ENCODE measurements at places on chromosomes 13 and 19.

GRCh38 chr13:40598569-40598968 lies 67.9 kb downstream of the FOXO1 start:
- no peak for DNase-seq

DNA sequence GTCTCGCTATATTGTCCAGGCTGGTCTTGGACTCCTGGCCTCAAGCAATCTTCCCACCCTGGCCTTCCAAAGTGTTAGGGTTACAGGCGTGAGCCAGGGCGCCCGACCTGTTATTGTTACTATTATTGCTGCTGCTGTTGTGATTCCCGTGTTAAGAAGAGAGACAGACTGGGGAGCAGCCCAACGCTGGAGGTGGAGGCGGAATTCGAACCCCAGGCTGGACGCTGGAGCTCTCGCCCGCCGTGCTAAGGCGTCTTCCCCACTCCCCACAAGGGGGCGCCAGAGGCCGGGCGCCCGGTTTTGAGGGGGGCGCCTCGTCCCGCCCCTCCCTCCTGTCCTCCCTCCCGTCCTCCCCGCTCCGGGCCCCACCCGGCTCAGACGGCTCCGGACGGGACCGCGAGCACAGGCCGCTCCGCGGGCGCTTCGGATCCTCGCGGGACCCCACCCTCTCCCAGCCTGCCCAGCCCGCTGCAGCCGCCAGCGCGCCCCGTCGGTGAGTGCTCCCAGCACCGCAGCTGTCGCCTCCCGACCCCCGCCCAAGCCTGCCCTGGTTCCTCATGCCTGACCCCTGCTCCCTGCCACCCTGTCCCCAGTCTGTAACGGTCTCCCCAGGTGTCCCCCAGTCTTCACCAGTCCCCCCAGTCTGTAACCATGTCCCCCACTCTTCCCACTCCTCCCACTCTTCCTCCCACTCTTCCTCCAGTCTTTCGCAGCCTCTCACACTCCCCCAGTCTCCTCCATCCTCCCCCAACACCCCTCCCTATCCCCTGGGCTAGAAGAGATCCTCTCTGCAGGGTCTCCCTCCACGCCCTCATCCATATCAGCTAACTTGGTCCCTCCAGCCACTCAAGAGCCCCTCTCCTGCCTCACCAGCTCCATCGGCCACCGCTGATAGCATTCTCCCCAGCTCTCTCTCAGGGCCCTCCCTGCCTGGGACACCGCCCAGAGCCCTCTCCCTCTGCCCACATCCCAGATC lies at the start of gene EHD2:
EHD2 (plus strand) TSS at position 377 of the 976 bp plus-strand sequence. CDS start 3,191 bp downstream, outside the sequence.
- DNase-seq = peak; percentile 77

DNA sequence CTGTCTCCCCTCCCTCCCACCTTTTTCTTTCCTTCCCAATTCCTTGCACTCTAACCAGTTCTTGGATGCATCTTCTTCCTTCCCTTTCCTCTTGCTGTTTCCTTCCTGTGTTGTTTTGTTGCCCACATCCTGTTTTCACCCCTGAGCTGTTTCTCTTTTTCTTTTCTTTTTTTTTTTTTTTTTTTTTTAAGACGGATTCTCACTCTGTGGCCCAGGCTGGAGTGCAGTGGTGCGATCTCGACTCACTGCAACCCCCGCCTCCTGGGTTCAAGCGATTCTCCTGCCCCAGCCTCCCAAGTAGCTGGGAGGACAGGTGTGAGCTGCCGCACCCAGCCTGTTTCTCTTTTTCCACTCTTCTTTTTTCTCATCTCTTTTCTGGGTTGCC lies 6.9 kb downstream of the MYADM start:
- DNase-seq = no peak

- peak; percentile 91 for DNase-seq
These were observed 6.7 kb upstream of the ERFL start for GRCh38 chr19:41934849-41935374.

GRCh38 chr13:21745307-21745706 lies 74.4 kb downstream of the FGF9 start:
- DNase-seq = no peak

- DNase-seq = no peak
These were observed 92.9 kb downstream of the SOX1 start for GRCh38 chr13:112159575-112160547.

DNA sequence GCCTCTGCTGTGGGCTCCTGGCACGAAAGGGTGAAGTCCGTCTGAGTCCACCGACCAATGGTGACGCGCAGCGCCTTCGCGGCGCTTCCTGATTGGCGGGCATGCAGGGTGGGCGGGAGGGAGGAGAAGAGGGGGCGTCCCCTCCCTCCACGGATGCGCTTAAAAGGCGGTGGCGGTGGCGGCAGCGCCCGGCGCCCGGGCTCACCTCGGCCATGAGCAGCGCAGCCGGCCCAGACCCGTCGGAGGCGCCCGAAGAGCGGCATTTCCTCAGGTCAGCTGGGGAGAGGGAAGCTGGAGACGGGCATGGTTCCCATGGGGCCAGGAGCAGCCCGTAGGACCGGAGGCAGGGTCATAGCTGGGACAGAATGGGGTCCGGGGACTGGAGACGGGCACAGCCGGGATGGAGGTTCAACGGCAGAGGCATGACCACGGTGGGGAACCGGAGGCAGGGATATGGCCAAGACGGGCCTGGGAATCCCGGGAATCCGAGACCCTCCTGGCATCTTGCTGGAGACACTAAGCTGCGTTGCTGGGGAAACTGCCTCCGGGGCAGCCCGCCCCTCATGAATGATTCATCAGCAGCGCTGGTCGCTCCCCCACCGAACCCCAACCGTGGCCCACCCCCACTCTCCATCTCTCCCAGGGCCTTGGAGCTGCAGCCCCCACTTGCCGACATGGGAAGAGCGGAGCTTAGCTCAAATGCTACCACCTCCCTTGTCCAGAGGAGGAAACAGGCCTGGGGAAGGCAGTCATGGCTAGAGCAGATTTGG lies at the start of gene YJEFN3:
YJEFN3 (plus strand) TSS at position 191 of the 770 bp plus-strand sequence; CDS start at position 213, 22 bp downstream.
- DNase-seq = no peak

DNA sequence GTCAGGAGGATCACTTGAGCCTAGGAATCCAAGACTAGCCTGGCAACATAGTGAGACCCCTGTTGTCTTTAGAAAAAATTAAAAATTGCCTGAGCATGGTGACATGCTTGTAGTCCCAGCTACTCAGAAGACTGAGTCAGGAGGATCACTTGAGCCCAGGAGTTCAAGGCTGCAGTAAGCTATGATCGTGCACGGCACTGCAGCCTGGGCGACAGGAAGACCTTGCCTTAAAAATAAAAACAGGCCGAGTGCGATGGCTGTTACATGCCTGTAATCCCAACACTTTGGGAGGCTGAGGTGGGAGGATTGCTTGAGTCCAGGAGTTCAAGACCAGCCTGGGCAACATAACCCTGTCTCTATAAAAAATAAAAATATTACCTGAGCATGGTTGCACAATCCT lies 5.4 kb downstream of the HNRNPUL1 start:
- no peak for DNase-seq

- peak; percentile 80 for DNase-seq
These were observed 3.8 kb downstream of the PDE4A start for GRCh38 chr19:10424011-10424637.

DNA sequence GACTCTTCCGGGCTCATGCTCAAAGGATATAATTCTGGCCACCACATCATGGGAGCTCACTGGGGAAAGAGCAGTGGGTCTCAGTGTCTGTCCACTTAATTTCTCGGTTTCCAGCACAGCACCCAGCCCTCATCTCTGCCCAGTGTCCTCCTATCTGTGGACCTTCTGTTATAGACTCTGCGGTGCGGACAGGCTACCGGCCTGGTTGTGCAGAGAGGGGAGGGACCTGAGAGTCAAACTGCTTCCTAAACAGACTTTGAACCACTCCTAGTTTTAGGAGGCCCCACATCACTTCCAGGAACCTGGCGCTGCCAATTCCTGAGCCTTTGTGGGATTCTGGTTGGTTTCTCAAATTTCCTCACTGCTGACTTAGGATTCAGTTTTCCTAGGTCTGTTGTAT lies 59.8 kb upstream of the MED4 start:
- no peak for DNase-seq

GRCh38 chr19:32976223-32976805 lies 4.3 kb downstream of the FAAP24 start:
- DNase-seq = peak; percentile 77

- no peak for DNase-seq
These were observed 352.4 kb downstream of the SPRY2 start for GRCh38 chr13:79988573-79988972.

DNA sequence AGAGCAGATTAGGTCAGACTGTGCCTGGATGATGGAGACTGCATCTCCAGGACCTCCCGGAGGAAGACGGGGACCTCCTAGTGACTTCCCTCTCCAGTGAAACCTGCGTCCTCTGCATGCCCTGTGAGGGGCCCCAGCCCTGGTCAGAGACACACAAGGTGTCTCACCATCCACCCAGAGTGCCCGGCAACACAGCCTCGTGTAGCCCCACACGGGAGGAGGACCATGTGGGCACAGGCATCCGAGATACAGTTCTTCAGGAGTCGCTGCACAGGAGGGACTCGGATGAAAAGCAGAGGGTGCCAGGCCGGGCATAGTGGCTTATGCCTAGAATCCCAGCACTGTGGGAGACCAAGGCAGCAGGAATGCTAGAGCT lies 64.8 kb downstream of the PEPD start:
- DNase-seq = no peak

- no peak for DNase-seq
These were observed 3.9 kb downstream of the IGSF23 start for GRCh38 chr19:44617110-44617880.
